ENCODE measurements at places on chromosomes 16 and 17. TPM values are rescaled to one million over a fixed set of nuclear protein-coding genes. Genes with fewer than 3 reads are reported as not detected.

The UNC45B gene
- 0.07 TPM for total RNA-seq

The CARD14 gene
- total RNA-seq: not detected

The FOXL1 gene
- total RNA-seq: not detected

The TNFSF13 gene
- 2.5 TPM for total RNA-seq

- no peak for DNase-seq
Observed at GRCh38 chr17:73393381-73393780, 81.6 kb upstream of the CDC42EP4 start.

- DNase-seq: no peak
Observed at GRCh38 chr16:72013888-72014581, 5.5 kb downstream of the DHODH start.

- no peak for DNase-seq
Observed at GRCh38 chr16:5361322-5361721, 263.7 kb upstream of the EEF2KMT start.

DNA sequence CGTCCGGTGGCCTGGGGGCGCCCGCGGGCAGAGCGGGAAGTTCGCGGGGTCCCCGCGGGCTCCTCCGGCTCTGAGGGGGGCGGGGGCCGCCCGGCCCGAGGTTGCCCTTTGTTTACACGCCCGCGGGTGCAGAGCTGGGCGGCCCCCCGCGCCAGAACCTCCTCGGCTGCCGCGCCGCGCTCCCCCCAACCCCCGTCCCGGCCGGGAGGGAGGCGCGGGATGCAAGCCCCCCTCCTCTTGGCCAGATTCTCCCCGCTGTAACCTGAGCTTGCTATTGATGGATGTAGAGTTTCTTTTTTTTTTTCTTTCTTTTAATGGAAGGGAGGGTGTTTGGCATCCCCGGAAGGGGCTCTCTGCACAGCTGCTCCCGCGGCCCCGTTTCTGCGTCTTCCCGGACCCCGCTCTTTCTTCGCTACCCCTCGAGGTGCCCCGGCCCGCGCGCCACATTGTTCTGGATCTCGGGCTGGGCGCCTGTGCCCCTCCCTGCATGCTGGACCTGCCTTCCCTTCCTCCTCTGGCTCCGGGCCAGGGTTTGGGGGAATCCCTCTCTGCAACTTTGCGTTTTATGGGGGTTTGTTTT lies 646 bp downstream of the CBX2 start:
- peak; percentile 44 for DNase-seq

DNA sequence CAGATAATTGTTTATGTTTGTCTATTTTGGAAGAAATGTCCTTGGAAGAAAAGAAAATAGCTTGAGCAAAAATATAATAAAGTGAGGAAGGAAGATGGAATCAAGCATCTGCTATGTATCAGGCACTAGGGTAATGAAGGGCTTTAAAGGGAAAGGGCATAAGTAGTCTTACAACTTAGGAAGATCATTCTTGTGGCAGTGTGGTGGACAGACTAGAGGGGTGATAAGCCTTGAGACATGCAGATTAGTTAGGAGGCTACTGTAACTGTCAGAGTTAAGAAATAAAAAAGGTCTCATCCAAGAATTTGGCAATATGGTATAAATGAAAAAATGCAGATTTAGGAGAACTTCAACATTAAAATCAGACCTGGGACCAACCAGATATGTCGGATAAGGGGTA lies 14.9 kb downstream of the FAM222B start:
- DNase-seq: no peak

DNA sequence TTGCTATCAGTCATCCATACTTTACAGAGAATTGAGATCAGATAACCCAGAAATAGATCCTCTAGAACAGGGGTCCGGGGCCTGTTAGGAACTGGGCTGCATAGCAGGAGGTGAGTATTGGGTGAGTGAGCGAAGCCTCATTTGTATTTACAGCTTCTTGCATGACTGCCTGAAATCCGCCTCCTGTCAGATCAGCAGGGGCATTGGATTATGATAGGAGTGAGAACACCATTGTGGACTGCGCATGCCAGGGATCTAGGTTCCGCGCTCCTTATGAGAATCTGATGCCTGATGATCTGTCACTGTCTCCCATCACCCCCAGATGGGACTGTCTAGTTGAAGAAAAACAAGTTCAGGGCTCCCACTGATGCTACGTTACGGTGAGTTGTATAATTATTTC lies 13.0 kb upstream of the SCIMP start:
- no peak for DNase-seq

- no peak for DNase-seq
Observed at GRCh38 chr16:30533146-30533522, 1.5 kb downstream of the ZNF747 start.
